MM.1S (cell line): ENCODE measurements at places on chromosomes 11 and 22.

DNA sequence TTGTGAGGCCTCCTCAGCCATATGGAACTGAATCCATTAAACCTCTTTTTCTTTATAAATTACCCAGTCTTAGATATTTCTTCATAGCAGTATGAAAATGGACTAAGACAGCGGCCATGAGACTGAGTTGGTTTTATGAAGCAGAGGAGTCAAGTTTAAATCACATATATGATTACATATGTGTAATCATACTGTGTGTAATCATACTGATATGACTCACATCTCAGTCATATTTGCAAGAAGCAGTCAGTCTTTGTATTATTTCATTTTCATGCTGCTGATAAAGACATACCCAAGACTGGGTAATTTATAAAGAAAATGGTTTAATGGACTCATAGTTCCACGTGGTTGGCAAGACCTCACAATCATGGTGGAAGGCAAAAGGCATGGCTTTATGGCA is 89.8 kb downstream of the SYT9 start:
- DNase-seq = no peak

GRCh38 chr11:113493206-113493605 is 18.0 kb upstream of the DRD2 start:
- no peak for DNase-seq

- DNase-seq = no peak
These were observed 604 bp upstream of the GANAB start for GRCh38 chr11:62646825-62647608.

DNA sequence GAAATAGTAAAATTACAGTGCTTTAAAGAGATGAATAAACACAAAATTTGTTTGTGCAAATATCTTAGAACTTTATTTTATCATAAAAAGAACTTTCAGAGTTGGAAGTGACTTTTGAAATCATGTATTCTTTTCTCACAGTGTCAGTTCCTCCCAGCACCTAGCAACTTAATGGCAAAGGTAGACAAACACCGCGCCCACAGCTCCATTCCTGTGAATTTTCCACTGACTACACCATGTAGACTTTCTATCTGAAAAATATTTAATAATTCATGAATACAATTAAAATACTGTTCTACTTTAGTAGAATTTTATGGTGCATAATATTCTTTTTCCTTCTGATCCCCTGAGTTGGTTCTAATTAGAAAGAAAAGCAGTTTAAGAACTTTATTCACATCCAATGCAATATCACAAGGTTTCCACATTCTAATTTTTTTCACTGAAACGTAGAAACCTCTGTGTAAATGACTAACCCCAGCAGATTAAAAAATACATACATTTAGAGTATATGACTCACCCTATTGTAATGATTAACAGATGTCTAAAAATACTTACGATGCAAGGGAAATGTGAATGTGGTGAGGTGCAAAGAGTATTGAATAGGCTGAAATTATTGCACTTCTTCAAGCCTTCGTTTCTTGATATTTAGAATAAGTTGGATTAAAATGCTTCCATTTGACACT is 218.2 kb upstream of the CCDC179 start:
- no peak for DNase-seq

- no peak for DNase-seq
These were observed 789.9 kb upstream of the LRRC4C start for GRCh38 chr11:42249401-42249800.

- DNase-seq = no peak
These were observed 7.6 kb downstream of the AMOTL1 start for GRCh38 chr11:94775567-94776327.

DNA sequence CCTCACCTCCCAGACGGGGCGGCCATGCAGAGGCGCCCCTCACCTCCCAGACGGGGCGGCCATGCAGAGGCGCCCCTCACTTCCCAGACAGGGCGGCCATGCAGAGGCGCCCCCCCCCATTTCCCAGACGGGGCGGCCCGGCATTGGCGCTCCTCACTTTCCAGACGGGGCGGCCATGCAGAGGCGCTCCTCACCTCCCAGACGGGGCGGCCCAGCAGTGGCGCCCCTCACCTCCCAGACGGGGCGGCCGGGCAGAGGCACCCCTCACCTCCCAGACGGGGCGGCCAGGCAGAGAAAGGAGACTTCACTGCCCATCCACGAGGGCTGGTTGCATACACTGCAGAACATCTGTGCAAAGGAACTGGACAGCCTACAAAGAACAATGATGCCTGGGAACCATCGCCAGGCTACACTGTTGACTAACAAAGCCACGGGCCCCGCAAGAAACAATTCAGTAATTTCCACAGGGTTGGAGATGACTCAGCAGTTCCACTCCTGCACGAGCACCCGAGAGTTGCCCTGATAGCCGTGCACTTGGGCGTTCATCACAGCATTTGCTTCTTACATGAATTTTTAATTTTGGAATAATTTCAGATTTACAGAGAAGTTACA is 58.7 kb downstream of the CTTN start:
- no peak for DNase-seq
